AG09309 (cell line): ENCODE measurements at places on chromosomes 6 and 20.

DNA sequence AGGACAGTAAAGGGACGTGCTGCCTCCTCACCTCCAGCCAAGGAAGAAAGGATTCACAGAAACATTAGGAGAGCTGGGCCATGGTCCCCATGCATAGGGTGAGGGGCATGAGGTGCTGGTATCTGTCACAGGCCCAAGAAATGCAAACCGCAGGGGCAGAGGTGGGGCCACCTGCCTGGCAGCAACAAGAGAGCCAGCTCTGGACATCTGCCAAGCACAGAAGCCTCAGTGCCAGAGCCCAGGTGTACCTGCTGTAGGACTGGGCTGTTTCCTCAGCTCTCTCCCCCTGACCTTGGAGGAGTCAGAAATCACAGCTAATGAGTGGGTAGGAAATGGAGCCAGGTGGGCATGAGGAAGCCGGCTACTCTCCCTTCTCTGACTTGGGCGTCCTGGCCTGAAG is 45.3 kb downstream of the SLC2A12 start:
- no peak for DNase-seq

GRCh38 chr6:127023001-127023778 is 95.3 kb upstream of the RSPO3 start:
- DNase-seq: no peak

GRCh38 chr6:99432877-99433276 is 7.8 kb upstream of the PNISR start:
- no peak for DNase-seq

- no peak for DNase-seq
These were observed 29.1 kb downstream of the ZDHHC14 start for GRCh38 chr6:157410045-157410444.
